ENCODE measurements at places on chromosomes 6 and 20.

DNA sequence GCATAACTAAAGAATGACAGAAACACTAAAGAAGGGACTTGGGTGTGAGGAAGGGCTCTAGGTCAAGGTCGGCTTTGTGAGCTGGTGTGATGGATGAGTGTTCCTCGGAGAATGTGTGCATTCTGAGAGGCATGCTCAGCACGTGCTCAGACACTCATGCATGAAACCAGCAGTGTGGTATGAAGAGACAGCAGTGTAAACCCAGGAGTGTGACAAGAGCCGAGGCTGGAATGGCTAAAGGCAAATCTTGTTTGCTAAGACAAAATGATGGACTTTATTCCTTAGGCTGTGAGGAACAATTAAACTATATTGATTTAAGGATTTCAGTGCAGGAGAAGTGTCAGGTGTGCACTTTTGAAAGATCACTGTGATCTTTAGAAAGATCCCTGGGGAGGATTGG is 107.4 kb upstream of the MAP7 start:
- DNase-seq: no peak

- DNase-seq: no peak
Measured at GRCh38 chr6:23783901-23784300, 342.1 kb upstream of the NRSN1 start.

DNA sequence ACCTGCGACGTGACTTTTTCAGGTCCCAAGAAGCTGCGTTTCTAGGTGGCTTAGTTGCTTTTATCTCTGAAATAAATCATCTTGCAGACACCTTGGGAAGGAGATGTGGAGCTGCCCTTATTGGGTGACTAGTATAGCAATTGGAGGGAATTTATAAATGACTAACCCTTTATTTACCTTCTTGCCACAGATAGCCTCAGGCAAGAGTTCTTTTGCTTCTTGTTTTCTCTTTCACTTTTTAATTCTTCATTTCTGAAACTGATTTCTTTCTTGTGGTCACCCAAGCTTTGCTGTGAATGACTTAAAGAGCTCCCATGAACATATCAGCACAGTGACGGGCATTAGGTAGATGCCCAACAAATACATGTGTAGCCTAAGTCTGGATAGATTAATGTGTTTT is 3.0 kb downstream of the ADGRF4 start:
- no peak for DNase-seq

GRCh38 chr6:3267162-3267561 is 8.4 kb downstream of the PSMG4 start:
- no peak for DNase-seq

GRCh38 chr6:144405163-144405562 is 120.0 kb downstream of the UTRN start:
- DNase-seq: no peak

- no peak for DNase-seq
Measured at GRCh38 chr6:118844915-118845314, 49.0 kb upstream of the ASF1A start.

DNA sequence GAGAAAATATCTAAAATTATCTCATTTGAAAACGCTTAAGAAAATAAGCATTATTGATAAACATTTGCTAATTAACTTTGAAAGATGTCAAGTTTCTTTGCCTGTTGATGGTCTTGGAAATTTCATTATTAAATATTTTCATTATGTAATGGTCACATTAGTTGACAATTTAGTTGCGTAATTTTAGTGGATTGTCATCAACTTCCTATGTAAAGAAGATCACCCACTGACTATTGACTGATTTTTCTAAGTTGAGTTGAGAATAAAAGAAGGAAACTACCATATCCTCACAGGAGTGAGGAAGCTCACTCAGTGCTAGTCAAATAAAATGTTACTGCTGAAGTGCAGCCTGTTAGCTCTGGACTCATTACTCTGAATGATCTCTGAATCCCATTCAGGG is 79.9 kb upstream of the LY86 start:
- no peak for DNase-seq

- no peak for DNase-seq
Measured at GRCh38 chr20:62795023-62795761, 1.1 kb upstream of the MRGBP start.

DNA sequence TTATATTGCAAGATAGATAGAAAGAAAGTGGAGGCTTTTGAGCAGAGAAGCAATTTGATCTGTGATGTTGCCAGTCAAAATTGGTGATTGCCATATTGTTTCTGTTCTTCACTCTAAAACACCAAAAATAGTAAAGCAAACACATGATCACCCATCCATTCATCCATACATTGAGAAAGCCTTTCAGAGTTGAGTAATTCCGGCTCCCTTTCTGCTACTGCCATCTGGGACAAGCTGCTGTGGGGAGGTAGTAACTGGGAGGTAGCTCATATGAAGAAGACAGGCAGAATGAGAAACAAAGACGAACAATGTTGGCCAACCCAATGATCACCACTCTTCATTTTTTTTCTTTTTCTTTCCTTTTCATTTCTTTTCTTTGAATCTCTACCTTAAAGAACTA is 51.1 kb upstream of the HBS1L start:
- DNase-seq: no peak

GRCh38 chr20:20741087-20742045 is 28.9 kb upstream of the RALGAPA2 start:
- DNase-seq: no peak

- no peak for DNase-seq
Measured at GRCh38 chr6:134299236-134299635, 18.7 kb downstream of the SGK1 start.

DNA sequence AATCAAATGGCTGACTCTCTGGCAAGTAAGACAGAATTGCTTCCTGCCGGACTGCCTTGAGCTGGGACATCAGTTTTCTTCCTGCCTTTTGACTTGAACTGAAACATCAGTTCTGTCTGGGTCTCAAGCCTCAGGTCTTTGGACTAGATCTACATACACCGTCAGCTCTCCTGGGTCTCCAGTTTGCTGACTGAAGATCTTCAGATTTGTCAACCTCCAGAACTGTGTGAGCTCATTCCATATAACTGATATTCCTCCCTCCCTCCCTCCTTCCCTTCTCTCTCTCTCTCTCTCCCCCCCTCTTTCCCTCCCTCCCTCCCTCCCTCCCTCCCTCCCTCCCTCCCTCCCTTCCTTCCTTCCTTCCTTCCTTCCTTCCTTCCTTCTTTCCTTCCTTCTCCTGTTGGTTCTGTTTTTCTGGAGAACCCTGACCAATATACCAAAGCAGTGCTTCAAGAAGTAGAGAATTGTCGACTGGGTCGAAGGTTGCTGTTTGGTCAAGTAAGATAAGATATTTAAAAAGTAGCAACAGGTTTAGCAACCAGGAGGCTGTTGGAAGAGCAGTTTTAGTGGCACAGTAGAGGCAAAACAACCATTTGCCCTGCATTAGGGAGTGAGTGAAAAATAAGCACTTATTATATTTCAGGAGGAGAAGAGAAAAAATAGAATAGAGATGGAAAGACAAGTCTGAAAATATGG is 33.1 kb upstream of the CMTR1 start:
- no peak for DNase-seq

GRCh38 chr20:2528671-2529271 is 7.6 kb upstream of the TMC2 start:
- no peak for DNase-seq

GRCh38 chr6:30037182-30037788 is 23.8 kb upstream of the POLR1H start:
- DNase-seq: no peak

DNA sequence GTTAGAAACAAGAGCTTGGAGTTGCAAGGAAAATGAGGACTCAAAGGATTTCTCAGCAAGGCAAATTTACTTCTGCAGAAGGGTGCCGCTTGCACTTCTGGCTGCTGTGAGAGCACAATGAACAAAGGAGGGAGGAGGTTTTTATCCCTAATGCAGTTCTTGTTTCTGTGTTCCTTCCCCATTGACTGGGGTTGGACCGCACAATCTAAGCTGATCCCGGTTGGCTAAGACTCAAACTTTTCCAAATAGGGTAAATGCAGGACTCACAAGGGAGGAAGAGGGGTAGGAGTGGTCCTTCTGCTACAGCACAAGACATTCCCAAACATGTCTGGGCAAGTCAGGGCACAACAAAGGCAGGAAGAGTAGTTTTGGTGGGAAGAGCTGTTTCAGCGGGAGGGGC is 249.6 kb upstream of the MOCS1 start:
- DNase-seq: no peak

DNA sequence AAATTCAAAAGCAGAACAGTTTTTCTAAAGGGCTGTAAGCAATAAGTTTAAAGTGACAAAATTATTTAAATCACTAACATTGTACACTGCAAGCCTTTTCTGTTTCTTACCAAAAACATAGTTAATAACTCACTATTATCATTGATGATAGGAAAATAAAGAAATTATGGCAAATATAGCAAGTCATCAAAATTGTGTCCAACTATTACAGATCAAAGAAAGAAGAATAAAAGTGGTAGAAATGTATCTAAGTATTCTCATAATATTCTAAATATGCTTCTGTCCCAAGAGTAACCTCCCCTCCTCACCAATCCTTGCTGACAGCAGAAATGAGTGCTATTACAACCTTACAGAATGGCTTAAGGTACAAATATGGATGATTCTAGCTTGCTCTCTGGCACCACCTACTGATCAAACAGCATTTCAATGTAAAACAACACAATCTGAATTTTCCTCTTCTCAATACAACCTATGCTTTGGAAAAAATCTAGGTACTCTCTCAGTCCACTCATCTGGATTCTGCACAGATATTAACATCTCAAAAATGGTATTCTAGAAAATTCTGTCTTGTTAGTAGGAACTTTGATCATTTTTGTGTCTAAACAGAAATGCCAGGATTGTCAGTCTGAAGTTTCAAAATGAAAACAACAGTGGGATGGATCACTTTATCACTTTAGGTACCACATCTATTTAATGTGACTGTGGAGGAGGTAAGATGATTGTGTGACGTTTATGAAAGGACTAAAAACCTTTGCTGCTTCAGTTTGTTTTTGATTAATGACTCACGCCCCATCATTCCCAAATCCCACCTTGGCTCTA is 40.9 kb downstream of the ZFP64 start:
- no peak for DNase-seq

DNA sequence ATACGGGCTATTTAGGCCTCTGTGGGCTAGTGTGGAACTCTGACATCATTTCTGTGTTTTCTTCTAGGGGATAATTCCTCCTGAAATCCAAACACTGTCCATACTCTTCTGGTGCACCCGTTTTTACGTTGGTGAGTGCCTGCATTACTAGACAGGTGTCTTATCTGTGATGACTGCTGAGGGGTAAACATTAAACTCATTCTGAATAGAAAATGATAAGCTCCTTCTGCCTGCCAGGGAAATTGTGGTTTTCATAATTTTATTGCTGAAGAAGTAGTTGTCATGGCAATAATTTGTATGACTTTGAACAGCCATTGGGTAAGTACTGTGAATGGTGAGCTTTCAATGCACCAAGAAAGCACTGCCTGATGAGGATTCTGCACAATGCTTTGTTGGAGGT is 705.6 kb downstream of the UTRN start:
- no peak for DNase-seq

- no peak for DNase-seq
Measured at GRCh38 chr6:41103847-41104246, 31.1 kb downstream of the NFYA start.

GRCh38 chr20:59747671-59748515 is 143.6 kb downstream of the PHACTR3 start:
- DNase-seq: no peak

DNA sequence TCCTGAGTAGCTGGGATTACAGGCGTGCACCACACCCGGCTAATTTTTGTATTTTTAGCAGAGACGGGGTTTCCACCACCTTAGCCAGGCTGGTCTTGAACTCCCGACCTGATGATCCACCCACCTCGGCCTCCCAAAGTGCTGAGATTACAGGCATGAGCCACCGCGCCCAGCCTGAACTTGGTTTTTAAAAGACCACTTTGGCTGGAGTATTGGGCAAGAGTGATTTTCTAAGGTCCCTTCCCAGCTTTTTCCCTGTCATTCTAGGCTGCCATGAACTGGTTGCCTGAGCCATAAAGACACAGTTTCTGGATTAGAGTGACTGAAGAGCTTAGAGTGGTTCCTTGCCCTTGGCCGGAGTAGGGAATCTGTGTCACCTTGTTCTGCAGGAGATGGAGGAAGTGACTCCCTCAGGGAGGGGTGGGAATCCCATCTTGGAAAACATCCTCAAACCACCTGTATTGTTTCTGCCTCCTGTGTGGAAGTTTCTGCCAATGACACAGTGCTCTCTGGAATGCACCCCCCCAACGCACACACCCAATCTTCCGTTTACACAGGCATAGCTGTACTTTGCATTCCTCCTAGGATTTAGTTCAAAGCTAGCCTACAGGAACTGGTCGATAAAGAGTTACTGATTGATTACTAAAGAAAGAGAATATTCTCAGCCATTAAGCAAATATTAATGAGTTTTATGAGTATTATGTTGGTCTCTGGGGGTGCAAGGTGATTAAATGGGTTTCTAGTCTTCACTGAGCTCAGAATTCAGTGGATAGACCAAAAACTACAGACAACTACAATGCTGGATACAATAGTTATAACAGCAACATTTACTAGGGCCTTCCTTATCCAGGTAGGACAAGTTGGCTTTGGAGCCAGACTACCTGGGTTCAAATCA is 18.2 kb downstream of the BCL2L1 start:
- no peak for DNase-seq

GRCh38 chr6:50141100-50141499 is 91.4 kb upstream of the DEFB112 start:
- no peak for DNase-seq

GRCh38 chr6:160679402-160679769 is 15.3 kb upstream of the LPA start:
- DNase-seq: no peak

GRCh38 chr6:17988422-17988944 is 1.0 kb upstream of the KIF13A start:
- DNase-seq: no peak

DNA sequence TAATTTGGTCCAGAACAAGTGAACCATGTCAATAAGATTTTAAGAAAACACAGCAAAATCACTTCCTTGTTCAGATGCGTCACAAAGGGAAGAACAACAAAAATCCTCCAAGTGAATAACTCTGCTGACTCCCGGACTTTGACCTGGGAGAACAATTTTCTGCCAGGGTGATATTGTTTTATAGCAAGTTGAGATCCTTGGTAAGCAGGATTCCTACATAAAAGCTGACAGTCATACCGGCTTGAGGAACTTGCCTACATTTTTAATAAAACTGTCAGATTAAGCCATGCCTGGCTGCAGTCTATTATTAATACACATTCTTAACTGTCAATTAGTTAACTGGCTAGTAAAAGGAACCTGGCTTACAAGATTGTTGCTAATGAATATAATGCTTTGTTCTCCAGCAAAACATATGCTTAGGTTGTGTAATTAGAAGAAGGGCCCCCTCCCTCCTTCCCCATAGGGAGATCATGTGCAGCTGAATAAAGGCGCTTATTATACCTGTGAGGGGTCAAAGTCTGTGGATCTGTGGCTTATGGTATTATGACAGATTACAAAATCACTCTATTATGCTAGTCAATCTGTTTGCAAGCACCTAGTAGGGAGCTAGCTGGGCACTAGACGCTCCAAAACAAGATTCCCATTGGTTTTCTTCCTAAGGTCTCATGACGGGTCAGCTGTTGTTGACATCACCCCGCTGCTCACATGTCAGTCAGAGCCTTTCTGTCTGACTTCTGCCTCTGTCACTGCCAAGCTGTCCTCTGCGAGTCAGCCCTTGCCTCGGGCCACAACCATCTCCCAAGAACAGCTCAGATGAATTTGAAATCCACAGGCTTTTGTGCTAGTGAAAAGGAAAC is 44.6 kb upstream of the SEC63 start:
- no peak for DNase-seq

Measured in stimulated activated CD4-positive, alpha-beta T cell treated with anti-CD3 and anti-CD28 coated beads, TNF-alpha, amount 100 ng/mL, for 1 hour (primary cell).